ENCODE measurements at places on chromosomes 6 and 20.

DNA sequence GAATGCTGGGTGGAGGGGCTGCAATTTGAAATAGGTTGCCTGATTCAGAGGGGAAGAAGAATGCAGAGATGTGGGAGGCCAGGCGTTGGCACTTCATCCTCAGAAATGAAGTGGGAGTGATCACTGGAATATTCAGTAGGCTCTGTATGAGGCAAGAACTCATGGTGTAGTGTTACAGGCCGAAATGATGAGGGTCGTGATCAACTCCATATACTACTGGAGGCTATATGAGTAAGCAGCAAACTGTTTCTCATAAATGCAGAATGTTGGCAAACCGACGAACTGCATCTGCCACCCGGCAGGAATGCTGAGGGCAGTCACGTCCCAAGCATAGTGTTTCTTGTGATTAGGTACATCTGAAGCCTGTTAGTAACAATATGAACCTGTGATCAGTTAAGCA is 12.7 kb downstream of the KCNS1 start:
- DNase-seq: no peak

GRCh38 chr6:116287689-116288282 is 8.1 kb upstream of the TSPYL1 start:
- DNase-seq: no peak

DNA sequence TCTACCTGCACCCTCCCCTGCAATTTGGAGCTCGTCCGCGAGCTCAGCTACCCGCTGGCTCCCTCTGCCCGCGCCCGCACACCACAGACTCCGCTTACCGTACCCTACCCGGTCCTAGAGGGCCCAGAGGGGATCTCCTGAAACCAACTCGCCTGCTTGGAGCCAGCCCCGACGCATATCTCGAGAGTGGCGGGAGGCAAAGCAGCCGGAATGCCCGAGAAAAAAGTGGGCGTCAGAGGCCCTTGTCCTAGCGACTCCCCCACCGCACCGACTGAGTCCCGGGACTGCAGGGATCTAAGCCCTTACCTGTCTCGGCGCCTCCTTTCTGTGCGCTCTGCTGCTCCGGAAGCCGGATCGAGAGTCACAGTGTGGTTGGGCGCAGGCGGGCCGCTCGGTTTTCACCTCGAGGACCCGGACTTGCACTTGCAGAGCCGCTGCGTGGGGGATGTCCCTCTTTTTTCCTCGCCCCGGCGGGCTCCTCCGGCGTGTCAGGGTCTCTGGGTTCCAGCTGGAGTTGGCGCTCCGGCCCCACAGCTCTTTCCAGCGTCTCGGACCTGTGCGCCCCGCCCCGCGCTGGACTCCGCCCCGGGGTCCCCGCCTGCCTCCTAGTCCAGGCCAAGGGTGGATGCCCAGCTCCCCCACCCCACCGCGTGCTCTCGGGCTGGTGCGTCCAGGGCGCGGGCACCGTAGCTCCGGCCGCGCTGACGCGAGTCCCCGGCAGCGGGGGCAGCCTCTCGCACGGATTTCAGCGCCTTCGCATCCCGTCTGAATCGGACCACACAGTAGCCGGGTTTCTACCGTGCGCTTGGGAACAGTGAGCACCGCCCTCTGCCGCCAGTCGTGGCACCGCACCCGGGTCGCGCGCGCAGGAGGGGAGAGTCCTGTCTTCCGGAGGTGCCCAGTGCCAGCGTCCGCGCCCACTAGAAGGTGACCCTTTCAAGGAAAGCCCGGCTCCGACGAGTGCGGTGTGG is at the start of gene PROKR2:
Gene PROKR2, minus strand, starts transcription at position 767 of the 971 bp plus-strand sequence. CDS start 2,585 bp downstream, outside the sequence.
- no peak for DNase-seq

GRCh38 chr6:96468681-96469224 is 52.9 kb upstream of the UFL1 start:
- no peak for DNase-seq

DNA sequence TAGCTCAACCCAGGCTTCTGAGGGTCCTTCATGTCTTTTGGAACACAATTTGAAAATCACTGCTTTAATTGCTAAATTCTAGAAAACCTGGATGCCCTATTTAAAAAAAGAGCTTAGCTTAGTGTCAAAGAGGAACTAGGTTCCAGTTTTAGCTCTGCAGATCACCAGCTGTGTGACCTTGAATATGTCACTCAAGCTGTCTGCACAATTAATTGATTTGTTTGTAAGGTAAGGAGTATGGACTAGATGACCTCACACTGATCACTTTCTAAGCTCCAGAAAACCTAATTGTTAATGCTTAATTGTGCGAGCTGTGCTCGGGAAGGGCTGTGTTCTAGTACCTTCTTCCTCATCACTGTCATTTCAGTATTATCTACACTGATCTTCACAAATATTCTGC is 26.2 kb downstream of the UTRN start:
- no peak for DNase-seq

GRCh38 chr6:15871276-15871675 is 208.4 kb upstream of the DTNBP1 start:
- no peak for DNase-seq

DNA sequence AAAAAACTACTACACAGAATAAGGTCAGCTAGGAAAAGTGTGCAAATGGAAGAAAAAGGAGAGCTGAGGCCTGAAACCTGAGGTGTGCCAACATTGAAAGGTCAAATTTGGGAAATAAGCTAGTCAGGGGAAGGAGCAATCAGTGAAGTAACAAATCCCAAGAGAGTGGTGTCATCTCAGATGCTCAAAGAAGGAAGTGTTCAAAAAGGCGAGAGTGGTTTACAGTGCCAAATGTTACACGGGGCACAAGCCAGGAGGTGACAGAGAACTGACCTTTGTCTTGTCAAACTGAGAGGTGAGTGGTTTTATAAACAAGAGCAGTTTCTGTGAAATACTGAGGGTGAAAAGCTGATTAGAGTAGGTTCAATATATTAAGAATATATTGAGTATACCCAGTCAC is 83.0 kb upstream of the TCF21 start:
- no peak for DNase-seq

DNA sequence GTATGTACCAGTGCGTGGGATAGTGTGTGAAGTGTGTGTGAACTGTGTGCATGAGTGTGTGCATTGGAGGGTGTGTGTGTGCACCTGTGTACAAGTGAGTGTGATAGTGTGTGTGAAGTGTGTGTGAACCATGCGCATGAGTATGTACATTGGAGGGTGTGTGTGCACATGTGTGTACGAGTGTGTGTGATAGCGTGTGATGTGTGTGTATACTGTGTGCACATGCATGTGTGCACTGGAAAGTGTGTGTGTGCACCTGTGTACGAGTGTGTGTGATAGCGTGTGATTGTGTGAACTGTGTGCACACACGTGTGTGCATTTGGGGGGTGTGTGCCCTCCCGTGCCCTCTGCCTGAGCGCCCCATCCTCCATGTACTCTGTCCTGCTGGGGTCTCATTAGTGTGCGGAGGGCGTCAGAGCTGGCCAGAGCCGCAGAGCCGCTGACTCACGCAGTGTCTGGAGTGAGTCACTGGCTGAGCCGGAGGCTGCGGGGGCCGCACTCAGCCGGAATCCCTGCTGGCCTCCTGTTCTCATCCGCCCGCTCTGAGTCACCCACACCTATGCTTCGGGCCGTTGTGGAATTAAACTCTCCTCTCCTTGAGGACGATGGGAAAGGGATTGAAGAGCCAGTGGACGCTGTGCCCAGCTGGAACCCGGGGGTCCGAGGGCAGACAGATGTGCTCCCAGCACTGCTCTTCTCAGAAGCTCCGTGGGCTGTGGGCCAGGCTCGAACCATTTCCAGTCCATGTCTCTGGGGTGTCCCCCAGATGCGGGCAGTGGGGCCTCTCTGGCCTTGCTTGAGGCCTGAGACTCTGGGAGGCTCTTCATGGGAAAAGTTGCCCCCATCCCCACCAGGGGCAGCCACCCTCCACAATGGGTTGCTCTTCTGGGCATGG is 27.3 kb upstream of the STX16 start:
- no peak for DNase-seq

DNA sequence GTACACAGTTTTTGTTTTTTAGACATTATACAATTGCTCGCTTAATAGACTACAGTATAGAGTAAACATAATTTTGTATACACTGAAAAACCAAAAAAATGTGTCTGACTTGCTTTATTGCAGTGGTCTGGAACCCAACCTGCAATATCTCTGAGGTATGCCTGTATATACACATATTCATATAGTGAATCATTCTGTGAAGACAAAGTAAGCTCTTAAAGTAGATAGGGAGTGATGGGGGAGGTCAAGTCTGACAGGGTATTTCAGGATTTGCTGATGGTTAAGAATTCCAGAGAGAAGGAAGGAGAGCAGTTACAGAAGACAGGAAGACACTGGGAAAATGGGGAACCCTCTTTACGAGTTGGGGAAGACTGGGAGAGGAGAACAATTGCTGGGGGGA is 417.9 kb downstream of the CD109 start:
- DNase-seq: no peak

- no peak for DNase-seq
Observed at GRCh38 chr6:38171997-38172738, 352.6 kb downstream of the ZFAND3 start.

GRCh38 chr6:15341311-15342001 is 95.6 kb downstream of the JARID2 start:
- DNase-seq: no peak

DNA sequence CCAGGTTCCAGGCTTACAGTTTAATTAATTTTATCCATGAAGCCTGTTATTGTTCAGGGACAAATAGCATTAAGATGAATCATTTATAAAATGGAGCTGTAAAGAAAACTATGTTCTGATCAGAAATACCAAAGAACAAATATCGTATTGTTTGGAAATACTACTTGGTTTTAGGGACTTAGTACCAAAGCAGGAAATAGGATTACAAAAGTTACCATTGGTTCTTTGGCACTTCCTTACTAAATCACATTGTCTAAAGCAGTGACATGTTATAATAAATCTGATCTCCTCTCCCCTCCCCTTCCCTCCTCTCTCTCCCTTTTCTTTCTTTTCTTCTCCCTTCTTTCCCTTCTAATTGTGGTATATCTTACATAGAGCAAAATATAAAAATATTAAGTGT is 29.6 kb downstream of the CRYBG1 start:
- no peak for DNase-seq

DNA sequence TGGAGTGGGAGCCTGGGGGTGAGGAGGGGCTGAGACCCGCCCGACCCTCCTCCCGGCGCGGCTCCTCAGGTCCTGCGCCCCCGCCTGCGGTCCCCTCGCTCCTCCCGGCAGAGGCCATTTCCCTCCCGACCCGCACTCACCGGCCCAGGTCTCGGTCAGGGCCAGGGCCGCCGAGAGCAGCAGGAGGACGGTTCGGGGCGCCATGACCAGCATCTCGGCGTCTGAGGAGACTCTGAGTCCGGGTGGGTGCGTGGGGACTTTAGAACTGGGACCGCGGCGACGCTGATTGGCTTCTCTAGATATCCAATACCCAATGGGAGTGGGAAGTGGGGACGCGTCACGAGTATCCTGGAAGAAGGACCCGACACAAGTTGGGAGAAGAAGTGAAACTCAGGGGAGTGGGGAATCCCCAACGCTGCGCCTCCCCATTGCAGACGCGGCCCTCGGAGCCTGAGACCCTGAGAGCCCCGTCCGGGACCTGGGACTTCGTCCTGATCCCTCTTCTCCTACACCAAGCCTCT is at the start of gene HLA-B:
Gene HLA-B, minus strand, starts transcription at position 234 of the 521 bp plus-strand sequence. Its CDS starts 21 bp downstream, at position 213.
- DNase-seq: peak; percentile 81

DNA sequence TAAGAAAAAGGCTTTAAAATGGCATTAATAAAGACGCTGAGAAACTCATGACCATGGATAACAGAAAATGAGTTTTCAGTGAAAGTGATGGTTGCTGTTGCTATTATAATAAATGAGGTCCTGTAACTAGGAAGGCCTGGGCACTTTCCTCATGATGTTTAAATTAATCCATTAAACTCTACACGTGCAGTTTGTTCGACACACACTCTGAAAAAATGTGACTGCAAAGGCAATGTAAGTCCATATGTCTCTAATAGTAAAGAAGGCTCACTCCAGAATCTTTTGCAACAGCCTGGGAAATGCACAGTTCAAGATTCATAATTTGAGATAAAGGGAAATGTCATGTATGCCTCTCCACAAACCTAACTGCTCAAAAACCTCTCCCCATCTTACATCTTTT is 153.4 kb downstream of the COL12A1 start:
- no peak for DNase-seq

- DNase-seq: no peak
Observed at GRCh38 chr20:18728870-18729224, 84.7 kb upstream of the SCP2D1 start.

- DNase-seq: no peak
Observed at GRCh38 chr6:160202411-160202810, 56.2 kb downstream of the SLC22A2 start.

DNA sequence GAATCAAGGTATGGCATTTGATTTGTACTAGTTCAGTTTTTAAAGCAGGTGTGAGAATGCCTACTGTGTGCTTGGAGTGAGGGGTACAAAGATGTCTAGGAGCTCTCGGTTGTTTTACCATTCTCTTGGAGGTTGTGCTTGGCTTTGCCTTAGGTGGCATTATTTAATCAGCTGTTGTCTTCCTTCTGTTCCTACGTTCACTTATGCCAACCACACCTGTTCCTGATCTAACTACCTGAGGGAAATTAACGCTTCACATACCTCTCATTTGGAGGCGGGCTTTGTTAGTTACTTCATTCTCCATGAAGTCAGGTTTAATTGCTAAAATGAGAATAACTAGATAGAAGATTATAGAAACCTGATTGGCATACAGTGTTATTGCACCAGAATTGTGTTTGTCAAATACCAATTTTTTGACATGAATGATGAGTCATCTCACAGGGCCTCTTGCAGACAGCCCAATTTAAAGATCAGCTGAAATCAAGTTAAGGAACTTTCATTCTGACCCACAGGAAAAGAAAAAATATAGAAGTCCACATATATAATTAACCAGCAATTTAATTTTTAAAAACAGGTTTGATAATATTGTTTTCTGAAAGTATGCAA is 24.8 kb upstream of the PBOV1 start:
- no peak for DNase-seq

DNA sequence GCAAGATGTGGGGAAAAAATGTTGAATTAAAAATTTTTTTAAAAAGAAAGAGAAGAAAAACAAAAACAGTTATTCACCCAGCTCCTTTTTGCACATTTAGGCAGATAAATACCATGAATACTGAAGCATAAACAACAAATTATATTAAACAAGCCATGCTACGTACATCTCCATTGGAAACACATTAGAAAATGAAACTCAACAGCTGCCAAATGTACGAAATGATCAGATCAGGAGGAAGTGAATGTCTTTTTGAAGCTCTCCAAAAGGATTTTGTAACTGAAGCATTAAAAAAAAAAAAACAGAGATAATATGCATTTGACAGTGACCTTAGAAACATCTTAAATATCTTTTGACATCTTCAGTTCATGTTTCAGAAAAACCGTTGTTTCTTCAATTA is 56.7 kb downstream of the CD83 start:
- no peak for DNase-seq

DNA sequence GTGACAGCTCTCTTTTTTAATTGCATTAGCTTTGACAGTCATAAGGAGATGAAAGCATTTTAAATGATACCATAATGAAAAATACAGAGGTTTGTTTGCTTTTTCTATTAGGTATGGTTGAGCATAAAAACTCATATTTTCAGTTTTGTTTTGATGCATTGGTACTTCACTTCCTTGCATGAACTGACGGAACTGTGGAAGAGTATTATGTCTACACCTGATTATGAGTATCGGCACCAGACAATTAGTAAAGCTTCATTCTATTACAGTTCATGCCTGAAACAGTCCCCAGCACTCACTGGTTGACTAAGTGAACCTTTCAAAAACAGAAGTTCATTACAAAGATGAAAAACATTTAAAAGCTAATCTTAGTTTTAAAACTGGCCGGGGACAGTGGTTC is 593.0 kb downstream of the GRIK2 start:
- DNase-seq: no peak

Data from activated naive CD4-positive, alpha-beta T cell treated with Interleukin-2 at 50 U/mL for 16 hours (primary cell).